ENCODE measurements at places on chromosomes 4 and X.

GRCh38 chrX:105647749-105648148 is 174.6 kb upstream of the NRK start:
- no peak for DNase-seq

DNA sequence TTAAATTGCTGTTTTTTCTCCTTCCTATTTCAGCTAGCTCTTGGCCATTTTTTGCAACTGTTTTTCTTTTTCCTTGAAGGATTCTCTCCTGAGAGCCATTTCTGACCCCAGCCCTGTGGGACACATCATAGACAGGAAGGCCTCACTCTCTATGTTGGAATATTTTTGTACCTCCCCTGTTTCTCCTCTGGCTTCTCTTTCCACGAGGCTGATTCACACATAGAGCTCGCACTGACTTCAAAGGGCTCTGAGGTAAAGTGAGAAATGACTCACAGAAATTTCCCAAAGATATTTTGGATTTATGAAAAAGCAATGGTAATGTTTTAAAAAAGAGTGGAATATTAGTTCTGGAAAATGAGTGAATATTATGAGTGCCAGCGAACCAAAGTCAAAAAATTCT is 181.7 kb upstream of the IGFBP7 start:
- DNase-seq = no peak

DNA sequence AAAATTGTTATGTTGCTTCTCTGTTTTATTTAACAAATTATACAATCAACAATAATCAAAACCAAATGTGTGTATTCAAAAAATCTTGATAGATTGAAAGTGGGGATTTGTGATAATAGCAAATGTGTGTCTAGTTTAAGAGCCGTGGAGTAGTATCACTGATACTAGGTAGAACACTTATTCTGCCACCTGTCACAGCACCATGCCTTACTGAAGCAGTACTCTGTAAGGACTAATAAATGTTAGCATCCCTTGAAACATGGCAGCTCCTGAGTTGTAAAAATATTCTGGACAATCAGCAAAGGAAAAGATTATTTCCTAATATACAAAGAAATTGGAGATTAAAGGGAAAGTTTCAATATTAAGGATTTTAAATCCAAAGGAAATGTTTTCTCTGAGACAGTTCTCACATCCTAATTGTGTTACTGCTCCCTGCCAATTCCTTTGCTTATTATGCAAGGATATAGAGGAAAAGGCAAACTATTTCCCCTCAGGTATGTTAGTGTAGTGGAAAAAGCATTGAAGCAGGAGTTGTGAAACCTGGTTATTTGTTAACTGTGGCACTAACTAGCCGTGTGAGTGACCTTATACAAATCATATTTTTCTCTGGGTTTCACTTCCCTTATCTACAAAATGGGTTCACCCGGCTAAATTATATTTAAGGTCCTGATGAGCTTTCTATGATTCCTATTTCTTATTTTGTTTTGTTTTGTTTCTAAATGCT is 303.1 kb downstream of the ARHGAP24 start:
- DNase-seq = no peak

- no peak for DNase-seq
These were observed 686.1 kb downstream of the GLUD2 start for GRCh38 chrX:121733514-121733913.

DNA sequence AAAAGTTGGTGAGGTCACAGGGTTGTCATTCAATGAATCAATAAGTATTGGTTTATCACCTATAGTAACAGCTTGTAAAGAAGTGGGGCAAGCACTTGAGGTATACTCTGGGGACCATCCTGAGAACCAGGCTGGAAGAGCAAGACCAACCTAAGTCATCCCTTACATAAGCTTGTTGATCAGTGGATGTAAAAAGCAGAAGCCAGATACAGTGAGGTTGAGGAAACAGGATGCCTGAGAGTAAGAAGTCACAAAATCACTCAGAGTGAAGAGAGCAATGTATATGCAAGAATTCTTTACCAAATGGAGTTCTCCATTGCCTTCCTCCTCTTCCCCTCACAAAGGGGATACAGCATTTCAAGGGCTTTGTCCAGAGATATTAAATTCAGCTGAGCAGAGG is 76.3 kb upstream of the PACRGL start:
- no peak for DNase-seq

GRCh38 chr4:113051361-113051760 is 1.9 kb downstream of the ANK2 start:
- DNase-seq = no peak

DNA sequence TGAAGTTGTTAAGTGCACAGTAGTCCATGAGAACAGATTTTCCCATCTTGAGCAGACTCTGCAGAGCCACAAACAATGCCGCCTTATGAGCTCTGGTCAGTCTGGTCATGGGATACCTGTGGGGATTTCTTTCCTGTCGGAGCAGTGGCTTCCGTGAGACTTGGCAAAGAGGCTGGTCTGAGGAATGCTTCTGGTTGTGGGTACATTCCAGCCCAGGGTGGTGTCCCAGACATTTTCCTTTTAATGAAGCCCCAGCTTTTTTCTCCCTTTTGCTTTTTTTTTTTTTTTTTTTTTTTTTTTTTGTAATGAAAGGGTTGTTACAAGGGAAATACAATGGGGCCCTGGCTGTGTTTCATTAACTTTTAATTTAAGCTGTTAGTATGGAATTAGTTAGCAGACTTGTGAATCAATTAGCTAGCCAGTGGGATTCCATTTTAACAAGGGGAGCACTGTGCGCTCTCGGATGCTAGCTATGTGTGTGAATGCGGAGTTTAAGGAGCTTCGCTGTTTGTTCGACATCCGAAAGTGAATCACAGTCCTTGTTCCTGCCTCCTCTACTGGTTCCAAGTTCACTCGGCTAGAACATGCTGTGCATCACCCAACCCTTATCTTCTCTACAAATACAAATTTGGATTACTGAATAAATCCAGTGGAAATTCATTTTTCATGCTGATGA is 225.1 kb downstream of the CBR4 start:
- DNase-seq = no peak

DNA sequence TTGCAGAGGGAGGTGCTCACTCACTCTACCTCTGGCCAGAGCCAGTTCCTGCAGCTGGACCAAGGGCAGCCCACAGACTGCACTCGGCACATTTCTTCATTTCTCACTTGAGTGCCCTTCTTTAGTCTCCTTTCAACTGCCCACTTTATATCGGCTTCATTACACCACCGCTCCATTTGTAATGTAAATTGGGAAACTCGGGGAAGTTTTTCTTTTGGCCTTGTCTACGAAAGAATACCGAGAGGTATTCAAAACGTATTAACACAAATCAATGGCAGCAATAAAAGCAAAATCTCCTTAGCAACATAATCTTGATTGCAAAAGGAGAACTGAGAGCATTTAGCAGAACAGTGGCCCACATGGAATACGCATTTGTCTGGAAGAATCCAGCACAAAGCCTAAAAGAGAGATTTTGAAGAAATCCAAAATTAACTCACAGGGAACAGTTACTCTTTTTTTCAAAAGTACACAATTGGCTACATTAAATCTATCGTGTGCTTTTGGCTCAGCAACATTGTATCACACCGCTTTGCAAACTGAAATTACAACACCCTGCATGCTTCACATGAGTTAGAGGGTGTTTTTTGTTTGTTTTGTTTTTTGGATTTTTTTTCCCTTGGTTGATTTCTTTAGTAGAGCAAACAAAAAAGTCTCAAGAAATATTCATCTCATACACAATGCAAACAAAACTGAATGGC is 62.6 kb downstream of the CHIC2 start:
- DNase-seq = no peak

GRCh38 chrX:13167481-13168231 is 123.2 kb upstream of the FAM9C start:
- DNase-seq = no peak

DNA sequence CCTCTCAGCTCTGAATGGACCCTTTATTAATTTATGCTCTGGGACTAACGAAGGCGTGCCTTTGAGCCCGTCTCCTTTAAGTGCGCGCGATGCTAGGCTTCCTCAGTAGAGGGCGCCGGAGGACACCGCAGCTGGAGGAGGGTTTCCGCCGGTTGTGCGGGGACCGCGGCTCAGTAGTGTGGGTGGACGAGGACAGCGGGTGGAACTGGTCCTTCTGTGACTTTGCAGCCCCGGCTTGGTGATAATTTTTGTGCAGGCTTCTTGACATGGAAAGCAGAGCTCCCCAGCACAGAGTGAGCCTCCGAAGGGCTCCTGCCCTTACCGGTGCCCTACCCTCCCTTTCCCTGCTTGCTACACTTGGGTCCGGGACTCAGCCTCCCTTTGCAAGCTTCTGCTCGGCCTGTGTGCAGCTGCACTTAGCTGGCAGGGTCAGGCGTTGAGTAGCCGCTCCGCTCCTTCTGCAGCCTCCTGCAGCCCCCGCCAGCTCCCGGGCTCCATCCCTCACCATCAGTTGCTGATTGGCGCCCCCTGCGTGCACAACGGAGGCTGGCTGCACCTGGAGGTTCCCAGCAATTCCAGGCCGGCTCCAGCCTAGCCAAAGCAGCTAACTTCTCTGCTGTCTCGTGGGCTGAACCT is 26.8 kb upstream of the BOD1L1 start:
- peak; percentile 25 for DNase-seq

DNA sequence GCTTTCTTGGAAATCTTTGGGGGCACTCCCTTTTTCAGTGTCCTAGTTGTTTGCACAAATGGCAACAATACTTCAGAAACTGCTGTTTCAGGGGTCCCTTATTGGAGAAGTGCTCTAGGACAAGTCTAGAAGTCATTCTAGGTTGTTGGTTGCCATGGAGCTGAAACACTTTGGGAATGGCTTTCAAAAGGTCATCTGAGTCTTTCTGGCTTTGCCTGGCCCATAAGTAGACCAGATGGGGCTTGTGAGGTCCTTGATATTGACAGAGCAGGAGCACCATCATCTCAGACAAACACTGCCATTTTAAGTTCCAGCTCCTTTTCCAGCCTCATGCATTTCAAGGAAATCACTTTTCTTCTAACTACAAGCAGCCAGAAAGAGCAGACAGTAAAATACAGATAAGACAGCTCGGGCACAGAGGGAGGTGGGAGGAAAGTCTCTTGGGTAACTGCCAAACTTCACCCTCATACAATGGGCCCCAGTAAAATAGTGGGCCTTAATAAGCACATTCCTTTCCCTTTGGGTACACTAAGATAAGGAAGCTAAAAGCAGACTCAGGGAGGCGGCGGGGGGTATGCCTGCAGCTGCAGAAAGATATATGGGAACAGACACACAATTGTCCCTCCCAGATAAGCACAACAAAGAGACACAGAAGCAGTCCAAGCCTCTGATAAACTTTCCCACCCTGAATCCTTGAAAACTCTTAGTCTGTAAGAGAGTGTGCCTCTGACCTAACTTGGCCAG is 8.5 kb upstream of the NXF3 start:
- no peak for DNase-seq

- DNase-seq = no peak
These were observed 112.3 kb downstream of the ANAPC4 start for GRCh38 chr4:25489253-25489797.

DNA sequence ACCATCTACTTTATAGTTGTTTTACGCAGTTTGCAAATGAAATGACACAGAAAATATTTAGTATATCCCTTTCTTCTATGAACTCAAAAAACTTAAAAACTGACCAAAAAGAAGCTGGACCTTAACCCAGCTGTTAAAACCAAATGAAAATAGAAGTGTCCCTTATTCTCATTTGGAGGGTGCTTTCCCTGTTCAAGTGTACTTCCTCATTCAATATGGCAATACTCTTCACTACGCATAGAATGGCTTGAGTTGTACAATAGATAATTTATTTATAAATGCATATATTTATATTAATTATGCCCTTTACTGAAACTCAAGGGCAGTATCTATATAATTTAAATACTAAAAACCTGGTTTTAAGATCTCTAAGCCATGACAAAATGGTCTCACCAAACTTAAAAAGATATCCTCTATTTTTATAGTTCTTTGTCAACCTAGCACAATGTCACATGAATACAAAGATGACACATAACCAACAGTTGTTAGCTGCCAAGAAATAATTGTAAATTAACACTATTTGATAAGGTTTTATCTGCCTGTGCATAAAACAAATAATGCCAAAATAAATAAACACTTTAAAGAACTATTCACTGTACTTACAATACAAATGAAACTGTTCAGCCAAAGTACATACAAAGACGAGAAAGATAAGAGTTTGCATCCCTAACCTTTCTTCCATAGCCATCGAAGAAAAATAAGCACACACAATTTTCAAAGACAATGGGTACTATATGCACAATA is 25.2 kb downstream of the YTHDC1 start:
- no peak for DNase-seq

DNA sequence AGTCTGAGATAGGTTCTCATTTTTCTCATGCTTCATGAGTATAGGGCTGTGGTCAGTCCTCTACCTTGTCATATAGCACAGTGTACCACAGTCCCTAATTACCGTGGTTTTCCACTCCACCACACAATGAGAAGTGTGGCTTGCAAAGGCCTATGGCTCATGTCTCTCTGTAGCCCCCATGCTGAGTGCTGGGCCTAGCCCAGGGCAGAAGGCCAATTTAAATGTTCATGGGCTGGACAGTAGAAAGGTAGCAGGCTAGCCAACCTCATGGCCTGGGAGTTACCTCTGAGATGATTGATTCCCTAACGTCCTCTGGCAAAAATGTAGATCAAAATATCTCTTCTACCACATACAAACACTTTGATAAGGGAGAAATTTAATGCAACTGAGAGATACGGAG is 222.5 kb downstream of the AFF2 start:
- no peak for DNase-seq

GRCh38 chr4:113822555-113823290 is 61.2 kb upstream of the CAMK2D start:
- no peak for DNase-seq

DNA sequence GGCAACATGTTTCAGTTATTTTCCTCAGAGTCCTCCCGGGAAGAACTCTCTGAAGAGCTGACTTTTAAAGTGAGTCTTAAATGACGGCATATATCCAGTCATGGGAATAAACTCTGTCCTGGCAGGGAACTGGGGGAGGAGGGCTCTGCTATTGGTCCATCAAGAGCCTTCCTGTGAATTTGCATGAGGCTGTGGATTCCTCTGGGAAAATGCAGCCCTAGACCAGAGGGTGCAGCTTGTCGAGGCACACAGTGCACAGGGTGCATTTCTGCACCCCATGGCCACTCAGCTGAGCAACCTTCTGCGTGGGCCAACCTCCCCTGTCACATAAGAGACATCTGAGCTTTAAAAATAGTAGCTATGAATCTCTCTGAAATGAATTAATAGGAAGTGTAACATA is 360.0 kb downstream of the GALNTL6 start:
- no peak for DNase-seq

GRCh38 chrX:148268673-148269072 is 231.7 kb upstream of the AFF2 start:
- DNase-seq = no peak

DNA sequence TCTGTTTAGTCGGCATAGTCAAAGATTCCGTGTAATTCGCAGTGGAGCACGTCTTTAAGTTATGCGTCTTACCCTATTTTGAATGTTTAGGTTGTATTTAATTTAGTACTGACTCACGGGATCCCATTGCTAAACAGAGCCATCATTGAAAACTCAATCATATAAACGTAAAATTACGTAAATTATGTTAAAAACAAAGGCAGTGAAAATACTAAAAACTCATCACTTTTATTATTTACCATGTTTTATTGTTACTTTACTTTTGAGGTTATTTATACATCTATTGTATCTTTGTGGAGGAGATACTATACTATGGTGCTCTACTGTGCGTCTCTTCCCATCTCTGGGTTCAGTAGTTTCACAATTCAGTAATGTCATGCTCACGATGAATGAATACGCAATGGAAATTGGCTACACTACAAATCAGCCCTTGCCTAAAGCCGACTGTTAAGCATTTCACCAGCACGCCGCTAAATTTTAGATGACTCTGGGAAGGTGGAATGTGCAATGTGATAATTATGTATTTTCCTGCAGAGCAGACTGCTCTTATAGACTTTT is 944 bp downstream of the FUNDC2 start:
- no peak for DNase-seq

GRCh38 chr4:1019729-1020470 is 8.5 kb downstream of the FGFRL1 start:
- DNase-seq = no peak

- DNase-seq = no peak
These were observed at the start of gene P2RY8 for GRCh38 chrX:1537031-1537715. Gene P2RY8 (minus strand): TSS chrX:1537185. CDS start chrX:1466558, 70,627 bp downstream.

Data from thoracic aorta (tissue), 2 donors.